ENCODE measurements at places on chromosomes 6 and 20.

- DNase-seq = no peak
Observed at GRCh38 chr20:62724692-62725595, 16.3 kb downstream of the NTSR1 start.

GRCh38 chr20:37839432-37839827, 63.5 kb upstream of the VSTM2L start:
- no peak for DNase-seq

DNA sequence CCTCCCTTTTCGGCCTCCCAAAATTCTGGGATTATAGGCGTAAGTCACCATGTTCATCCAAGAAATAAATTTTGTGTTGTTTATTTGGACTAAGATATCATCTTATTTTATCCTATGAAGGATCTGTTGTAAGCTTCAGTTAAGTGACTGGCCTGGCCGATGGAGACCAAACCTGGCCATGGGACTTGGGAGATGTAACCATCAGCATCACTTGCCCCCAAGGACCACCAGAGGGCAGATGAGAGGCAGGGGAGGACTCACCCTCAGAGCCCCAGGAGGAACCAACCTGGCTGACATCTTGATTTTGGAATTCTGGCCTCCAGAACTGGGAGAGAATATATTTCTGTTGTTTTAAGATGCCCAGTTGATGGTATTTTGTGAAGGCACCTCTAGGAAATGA, 266.7 kb downstream of the CDH26 start:
- no peak for DNase-seq

GRCh38 chr6:114342086-114342825, 567 bp downstream of the HS3ST5 start:
- no peak for DNase-seq

GRCh38 chr6:34459899-34460593, 5.8 kb upstream of the PACSIN1 start:
- DNase-seq = no peak

DNA sequence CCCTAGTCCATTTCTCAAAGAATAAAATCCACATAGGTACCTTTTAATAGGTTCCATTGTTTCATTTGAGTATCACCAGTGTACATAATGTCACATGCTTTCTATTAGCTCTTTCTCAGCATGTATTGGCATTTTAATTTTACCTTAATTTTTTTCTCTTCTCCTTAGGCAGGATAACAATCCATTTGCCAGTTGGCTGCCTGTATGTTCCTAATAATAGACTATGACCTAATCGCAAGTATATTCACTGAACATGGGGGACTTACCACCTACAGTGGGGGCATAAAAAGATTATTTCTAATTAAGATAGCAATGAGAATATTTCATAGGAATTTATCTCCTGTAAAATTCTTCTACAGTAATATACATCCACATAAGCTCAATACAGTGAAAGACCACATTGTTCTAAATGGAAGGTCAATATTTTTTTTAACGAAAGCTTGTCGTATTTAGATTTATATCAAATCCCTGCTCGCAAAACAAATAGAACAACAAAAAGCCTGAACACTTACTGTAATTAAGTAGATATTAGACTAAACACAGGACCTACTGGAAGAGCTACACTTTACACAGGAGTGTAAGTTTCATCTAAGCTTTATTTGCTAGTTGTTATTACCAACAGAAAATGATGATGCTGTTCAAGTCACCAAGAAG, 76.4 kb downstream of the OGFRL1 start:
- no peak for DNase-seq

DNA sequence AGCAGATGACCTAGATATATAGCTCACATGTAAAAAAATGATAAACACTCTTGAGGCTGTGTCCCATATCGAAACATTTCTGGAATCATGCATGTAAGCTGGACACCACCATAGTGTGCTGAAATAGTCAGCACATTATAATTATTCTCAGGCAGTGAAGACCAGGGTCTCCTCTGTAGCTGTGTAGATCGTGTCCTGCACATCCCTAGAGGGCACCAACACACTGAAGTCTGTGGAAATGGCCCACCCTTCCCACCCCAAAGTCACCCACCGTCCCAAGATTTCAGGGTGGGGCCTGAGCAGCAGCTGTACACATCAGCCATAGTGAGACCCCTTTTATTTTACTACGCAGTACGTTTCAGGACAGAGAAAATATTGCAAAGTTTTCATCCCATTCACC, 21.0 kb upstream of the TMEM30A start:
- DNase-seq = no peak

DNA sequence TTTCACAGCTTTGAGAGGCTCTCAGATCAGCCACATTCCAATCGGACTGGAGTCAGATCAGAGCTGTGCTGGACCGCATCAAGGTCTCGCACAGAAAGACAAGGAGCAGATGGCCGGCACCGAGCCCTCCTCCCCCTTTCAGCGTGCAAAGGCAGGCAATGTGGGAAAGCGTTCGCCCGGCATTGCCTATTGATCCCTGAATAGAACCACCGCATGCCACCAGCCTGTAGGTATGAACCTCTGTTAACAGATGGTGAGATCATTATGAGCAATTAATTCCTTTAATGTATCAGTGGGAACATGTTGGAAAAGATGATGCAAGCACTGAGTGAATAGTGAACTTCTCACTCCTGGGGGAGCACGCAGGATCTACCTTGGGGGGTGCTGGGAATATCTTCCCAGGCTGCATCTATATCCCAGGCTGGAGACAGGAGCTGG, 117.5 kb upstream of the ID4 start:
- no peak for DNase-seq

- DNase-seq = no peak
Observed at GRCh38 chr20:23212011-23212410, 125.9 kb upstream of the CD93 start.

DNA sequence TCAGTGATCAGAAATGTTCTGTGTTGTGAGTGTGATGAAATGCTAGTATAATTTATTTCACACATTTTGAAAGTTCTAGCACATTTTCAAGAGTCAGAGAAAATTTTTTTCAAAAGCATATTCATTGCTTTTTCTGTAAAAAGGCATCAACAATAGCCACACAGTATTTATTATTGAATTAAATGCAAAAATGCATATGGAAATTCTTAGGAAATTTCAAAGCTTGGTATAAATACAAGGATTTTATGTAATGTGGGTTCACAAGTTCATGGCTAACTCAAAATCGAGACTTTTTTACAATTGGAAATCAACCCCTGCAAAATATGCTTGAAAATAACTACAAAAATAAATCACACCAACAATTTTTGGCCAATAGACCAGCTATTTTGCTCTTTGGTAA, 302.0 kb upstream of the ECI2 start:
- no peak for DNase-seq

DNA sequence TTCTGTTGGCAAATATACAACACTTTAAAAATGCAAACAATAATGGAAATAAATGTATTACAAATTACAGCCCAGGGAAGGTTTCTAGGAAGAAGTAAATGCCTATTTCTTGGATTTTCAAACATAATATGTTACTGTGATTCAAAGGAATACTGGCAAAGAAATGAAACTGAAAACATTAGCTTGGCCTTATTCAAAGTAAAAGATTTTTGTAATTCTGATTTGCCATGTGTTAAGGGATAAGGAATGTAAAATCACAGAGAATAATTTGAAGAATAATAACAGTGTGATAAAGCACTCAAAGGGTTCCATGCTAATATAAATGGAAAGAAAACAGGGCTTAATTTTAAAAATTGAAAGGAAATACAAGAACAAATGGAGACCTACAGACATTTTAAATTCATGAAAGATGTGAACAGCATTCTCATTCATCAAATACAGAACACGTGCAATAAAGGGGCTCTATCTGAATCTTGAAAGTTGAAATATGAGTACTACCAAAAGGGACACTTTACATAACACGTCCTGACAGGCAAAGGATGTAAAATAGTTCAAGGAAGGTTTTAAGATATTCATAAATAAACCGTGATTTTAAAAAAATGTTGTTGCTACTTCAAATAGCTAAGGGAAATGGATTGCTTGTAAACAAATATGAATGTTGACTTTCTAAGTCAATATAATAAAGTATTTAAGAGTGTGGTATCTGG, 138.1 kb downstream of the RFPL4B start:
- no peak for DNase-seq

DNA sequence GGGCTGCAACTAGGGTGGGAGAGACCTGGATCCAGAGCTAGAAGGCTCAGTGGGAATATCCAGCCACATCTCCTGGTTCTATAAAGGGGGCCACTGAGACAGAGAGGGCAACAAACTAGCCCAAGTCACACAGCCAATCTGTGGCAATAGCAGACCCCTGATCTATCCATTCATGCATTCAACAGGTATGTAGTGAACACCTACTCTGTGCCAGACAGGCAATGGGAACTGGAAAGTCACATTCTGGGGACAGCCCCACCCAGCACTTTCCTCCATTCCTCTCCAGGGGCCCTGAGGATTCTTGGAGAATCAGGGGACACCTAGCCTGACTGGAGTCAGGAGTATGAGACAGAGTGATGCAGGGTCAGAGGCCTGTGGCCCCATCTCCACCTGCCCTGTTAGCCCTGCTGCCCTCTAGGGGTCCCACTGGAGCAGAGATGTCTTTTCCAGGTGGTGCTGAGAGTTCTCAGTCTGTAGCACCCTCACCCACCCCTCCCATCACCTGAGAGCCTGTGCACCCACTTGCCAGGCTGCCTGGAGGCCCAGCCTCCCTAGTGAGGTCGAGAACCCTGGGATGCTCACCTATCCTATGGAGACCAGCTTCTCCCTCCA, 13.6 kb downstream of the BPIFA2 start:
- DNase-seq = no peak

- no peak for DNase-seq
Observed at GRCh38 chr20:60148885-60149284, 190.7 kb downstream of the CDH26 start.

DNA sequence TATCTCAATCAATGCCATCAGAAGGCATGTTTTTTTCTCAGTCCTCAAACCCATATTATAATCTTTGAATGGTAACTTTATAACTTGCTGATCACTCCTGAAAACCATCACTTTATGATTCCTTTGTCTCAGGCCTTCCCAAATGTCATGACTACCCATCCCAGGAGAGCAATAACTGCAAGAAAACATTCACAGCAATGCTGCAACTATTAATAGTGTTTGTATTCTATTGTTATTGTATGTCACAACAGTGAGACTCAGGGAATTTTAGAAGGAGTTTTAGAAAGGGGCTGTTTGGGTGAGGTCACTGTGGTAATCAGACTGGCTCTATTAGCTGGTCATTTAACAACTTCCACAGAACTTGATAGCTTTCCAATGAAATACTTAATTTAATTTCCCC, 301.4 kb upstream of the TBX18 start:
- no peak for DNase-seq

GRCh38 chr6:53573299-53573698, 28.4 kb upstream of the GCLC start:
- DNase-seq = no peak

Measured in activated naive CD4-positive, alpha-beta T cell (primary cell).